ENCODE measurements at places on chromosomes 2 and 18. TPM values are rescaled to one million over a fixed set of nuclear protein-coding genes. Genes with fewer than 3 reads are reported as not detected.

The OXER1 gene
- not detected for polyA plus RNA-seq

The PCARE gene
- polyA plus RNA-seq = not detected

The C2orf68 gene
- polyA plus RNA-seq = 11.5 TPM

The LOXHD1 gene
- polyA plus RNA-seq = 0.07 TPM

The DOCK10 gene
- 22.9 TPM for polyA plus RNA-seq

The ATG16L1 gene
- 9.3 TPM for polyA plus RNA-seq

The RNF181 gene
- polyA plus RNA-seq = 256 TPM

The SERPINB4 gene
- polyA plus RNA-seq = not detected

The TSPYL6 gene
- polyA plus RNA-seq = not detected

The DOK6 gene
- 0.30 TPM for polyA plus RNA-seq

The SP5 gene
- polyA plus RNA-seq = not detected

The LRRC30 gene
- not detected for polyA plus RNA-seq

The SOWAHC gene
- polyA plus RNA-seq = not detected

The POLR1B gene
- 17.1 TPM for polyA plus RNA-seq

The DSC2 gene
- not detected for polyA plus RNA-seq

The TUBA3D gene
- not detected for polyA plus RNA-seq

The ALKAL2 gene
- 4.1 TPM for polyA plus RNA-seq

The IL1RL2 gene
- not detected for polyA plus RNA-seq

The FZD7 gene
- polyA plus RNA-seq = 0.31 TPM

The SKOR2 gene
- polyA plus RNA-seq = not detected

The MOGAT1 gene
- not detected for polyA plus RNA-seq
